Activated CD4-positive, CD25-positive, alpha-beta regulatory T cell treated with anti-CD3 and anti-CD28 coated beads, Interleukin-2, amount 50 U/mL, for 24 hours (primary cell): ENCODE measurements at places on chromosomes 4 and X.
A peak's percentile ranks its signal among the peaks of the same experiment; 100 is the strongest.

- no peak for ATAC-seq
These were observed 79.6 kb upstream of the WDR1 start for GRCh38 chr4:10196191-10196590.

GRCh38 chr4:44848466-44848865 is 122.1 kb upstream of the GNPDA2 start:
- no peak for ATAC-seq

DNA sequence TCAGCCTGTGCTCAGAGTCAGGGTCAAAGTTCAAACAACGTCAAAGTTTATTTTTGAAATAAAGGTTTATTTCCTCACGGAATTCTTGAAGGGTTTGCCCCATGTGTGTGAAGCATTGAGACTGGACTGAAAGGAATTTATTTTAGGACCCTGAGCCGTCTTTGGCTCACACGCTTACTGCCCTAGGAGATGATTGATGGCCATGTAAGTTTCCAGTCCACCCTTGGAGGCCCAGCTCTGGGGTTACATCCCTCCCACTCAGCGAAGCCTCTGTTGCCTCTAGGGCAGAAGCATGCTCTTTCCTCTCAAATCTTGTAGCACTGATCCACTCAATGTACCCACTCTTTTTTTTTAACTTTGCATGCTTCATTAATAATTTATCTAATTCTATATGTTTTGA is 4.5 kb upstream of the NHSL2 start:
- no peak for ATAC-seq

- no peak for ATAC-seq
These were observed 1477.7 kb upstream of the IGFBP7 start for GRCh38 chr4:58587856-58588255.

DNA sequence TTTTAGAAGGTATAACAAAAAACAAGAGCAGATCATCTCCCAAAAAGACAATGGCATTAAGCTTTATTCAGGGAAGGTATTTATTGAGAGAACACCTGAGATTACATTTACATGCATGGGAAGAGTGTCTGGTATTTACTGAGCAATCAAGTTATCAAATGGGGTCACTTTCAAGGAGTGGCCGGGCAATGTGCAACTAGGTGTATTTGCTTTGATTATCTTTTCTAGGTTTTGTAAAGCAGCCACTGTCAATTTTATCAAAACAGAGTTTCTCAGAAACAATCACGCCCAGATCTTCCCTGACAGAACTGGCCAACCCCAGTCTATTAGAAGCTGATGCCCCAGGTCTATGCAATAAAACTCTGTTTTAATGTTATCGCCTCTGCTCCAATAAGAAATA is 169.5 kb downstream of the GLRA2 start:
- no peak for ATAC-seq

- no peak for ATAC-seq
These were observed 128.4 kb upstream of the TBC1D9 start for GRCh38 chr4:140884431-140885058.

- ATAC-seq = no peak
These were observed 13.8 kb downstream of the GEMIN8 start for GRCh38 chrX:14015941-14016340.

DNA sequence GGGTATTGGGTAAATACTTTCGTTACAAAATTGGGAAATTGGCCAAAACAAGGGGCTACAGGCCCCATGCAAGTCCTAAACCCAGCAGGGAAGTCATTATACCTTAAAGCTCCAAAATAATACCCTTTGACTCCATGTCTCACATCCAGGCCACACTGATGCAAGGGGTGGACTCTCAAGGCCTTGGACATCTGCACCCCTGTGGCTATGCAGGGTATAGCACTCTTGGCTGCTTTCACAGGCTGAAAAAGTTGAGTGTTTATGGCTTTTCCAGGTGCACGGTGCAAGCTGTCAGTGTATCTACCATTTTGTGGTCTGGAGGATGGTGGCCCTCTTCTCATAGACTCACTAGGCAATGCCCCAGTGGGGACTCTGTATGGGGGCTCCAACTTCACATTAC is 326.5 kb downstream of the TEX13C start:
- ATAC-seq = no peak

GRCh38 chr4:81152839-81153713 is 61.9 kb downstream of the PRKG2 start:
- no peak for ATAC-seq

- ATAC-seq = peak; percentile 88
These were observed 35.7 kb upstream of the TBC1D14 start for GRCh38 chr4:6873792-6874461.

GRCh38 chr4:99462875-99463464 is 27.8 kb upstream of the ADH7 start:
- ATAC-seq = peak; percentile 56

GRCh38 chrX:151752847-151753246 is 18.3 kb downstream of the CNGA2 start:
- ATAC-seq = no peak

- ATAC-seq = no peak
These were observed 214.0 kb upstream of the LEF1 start for GRCh38 chr4:108382751-108383150.

DNA sequence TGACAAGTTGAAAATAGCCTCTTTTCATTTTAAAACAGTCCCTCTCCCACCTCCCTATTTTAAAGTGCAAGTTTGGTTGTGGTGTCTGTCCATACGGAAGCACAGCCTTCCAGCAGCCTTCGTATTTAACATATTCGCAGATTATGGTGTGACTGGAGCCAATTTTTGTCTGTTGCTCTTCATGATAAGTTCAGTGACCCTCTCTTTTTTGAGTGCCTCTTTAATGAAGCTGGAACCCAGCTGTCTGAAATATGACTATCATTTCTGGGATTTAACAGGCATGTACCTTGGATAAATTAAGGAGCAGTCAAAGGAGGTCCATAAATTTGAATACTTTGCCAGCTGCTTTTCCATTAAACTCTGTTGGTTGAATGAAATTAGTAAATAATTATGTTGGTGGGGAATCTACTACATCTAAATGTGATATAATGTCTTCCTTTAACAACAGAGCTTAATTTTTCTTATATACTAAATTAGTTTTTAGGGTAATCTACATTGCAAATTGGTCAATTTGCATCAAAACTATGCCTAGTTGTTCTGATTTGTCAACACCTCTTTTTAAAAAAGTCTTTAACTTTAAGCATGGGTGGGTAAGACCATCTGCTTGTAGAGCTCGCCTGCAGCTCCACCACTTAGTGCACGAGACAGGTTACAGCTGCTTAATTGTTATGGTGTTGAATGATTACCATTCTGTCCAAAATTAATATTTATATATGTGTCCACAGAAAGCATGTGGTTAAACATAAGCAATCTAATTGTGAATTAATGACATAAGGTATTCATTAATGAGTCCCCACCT is 216.6 kb downstream of the DCTD start:
- no peak for ATAC-seq

DNA sequence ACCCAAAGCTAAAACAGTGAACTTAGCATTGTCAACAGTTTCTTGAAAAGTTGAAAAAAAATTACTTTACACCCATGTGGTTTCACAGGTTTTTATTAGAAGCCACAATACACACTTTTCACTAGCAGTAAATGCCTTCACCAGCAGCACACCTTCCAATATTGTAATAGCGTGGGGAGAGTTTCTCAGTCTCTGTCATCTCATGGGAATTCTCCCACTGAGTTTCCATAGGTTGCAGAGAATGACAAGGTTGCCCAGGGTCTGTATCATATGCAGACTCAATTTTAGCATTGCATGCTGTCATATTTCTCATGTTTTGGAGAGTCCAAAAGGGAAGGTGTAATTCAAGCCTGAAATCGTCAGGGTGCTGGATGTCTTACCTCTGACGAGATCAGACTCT is 486.1 kb upstream of the TENM3 start:
- no peak for ATAC-seq

GRCh38 chr4:151227731-151228130 is 49.2 kb upstream of the PRSS48 start:
- no peak for ATAC-seq

DNA sequence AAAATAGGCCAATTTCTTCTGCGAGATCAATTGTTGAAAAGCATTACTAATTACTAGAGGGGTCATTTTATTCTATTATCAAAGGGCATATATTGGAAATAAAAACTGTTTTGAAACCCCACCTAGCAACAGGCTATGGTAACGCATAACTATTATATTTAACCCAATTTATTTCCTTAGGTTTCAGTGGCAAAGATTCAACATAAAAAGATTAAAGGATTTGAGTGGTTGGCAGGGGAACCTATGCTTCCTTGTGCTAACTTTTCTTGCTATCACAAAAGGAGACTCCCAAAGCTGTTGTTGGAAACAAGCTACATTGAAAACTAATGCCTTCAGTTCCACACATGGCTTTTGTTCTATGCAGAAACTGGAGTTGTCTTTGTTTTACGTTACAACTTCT is 166.9 kb upstream of the KLF3 start:
- no peak for ATAC-seq

- no peak for ATAC-seq
These were observed 896.3 kb upstream of the HS3ST1 start for GRCh38 chr4:12324965-12325364.

DNA sequence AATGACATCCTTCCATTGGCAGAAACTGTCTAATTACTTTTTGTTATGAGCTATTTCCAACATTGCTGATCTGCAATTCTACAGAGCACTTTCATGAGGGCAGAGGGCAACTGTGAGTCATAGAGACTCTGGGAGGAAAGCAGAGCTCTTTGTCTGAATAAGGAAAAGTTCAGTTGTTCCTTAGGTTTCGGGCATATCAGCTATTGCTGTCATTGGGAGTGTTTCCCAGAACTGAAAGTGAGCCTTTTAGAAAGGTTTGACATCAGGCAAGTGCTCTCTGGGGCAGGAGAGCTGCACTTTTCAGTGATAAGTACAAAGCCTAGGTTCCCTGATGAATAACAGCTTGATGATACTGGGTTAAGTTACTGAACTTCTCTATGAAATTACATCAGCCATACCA is 119.2 kb upstream of the EDNRA start:
- ATAC-seq = no peak

DNA sequence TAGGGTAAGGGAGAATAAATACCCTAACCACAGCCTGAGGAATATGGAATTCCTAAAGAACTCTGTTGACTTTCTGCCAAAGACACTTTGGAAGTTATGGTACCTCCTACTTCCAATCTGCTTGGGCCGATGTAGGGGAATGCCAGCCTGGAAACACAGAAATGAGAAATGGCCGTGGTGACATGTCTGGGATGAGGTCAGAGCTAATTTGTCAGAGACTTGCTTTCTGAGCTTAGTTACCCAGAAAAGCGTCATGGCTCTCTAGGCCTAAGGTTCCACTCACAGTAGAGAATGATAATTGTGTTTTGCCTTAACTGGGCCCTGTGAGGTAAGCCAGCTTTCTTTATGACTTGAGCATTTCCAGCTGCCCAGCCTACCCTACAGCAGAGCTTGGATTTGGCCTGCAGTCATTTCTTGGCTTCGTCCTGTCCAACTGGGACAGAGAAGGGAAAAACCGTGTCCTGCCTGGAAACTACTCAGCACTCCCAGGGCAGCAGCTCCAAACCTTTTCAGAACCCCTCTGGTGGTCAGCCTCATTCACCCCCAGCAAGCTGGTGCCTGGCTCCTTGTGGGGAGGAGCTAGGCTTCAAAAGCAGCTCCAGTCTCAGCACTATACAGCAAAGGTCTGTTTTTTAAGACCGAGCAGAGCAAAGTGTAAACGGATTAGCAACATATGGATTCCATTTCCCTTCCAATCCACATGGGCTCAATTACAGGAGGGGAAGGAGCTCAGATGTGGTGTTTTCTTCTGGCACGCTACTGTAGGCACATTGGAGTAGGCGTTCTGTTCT is 92.3 kb downstream of the RLIM start:
- ATAC-seq = no peak

DNA sequence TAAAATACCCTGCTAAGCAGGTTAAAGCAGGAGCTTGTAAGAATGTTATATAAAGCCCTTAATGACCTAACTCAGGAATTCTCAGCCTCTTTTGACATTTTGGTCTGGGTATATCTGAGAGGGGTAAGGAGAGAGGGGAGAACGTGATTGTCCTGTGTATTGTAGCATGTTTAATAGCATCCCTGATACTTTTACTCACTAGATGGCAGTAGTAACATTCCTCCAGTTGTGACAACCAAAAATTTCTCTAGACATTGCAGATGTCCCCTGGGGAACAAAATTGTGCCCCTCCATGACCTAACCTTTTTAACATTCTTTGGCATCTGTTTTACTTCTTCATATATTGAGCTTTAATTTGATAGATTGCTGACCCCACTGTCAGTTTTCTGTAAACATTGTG is 17.9 kb downstream of the SMARCA5 start:
- no peak for ATAC-seq

GRCh38 chr4:152063621-152064240 is 302.9 kb upstream of the GATB start:
- ATAC-seq = no peak

DNA sequence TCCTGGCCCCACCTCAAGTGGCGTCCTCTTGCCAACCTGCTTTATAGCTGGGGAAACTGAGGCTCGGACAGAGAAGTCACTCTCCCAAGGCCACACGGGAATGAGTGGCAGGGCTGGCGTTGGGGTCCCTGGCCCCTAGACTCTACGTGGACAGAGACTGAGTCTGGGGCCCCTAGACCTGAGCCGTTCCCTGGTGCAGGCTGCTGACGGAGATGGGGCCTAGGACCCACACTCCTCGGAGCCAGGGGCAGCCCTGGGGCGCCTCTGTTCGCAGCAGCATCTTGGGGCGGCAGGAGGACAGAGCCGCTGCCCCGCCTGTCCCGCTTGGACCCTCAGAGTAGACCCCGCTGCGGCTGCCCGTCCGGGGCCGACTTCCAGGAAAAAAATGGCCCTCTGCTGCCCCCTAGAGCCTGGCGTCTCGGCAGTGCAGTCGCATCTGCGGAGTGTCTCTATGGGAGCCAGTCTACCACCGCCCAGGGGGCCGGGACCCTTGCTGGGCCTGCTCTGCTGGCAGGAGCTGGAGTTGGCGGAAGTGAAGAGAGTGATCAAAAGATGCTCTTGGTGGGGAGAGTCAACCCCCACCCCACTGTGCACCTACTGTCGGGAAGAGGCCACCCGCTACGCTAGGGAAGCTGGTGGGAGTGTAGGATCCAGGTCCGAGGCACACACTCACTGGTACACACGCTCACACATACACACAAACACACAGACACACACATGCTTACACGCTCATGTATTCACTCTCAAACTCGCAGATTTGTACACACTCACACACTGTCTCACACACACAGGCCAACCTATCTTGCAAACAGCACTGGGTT is 220.1 kb downstream of the AFAP1 start:
- ATAC-seq = no peak

DNA sequence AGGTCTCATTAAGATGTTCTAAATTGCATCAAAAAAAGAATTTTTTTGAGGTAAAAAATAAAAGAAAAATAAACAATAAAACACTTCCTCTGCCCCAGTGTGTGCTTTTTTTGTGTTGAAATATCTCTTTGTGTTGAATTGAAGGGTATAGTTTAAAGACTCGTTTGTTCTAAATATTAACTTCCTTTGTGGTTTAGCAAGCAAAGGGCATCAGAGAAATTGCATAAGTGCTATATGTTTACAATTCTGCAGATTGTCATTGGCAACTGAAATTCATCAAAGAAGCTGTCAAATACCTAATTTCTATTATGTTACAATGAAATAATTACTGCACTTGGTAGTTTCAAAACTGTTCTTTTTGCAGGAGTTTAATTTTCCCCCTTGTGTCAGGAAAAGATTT is 260.5 kb downstream of the DKK2 start:
- ATAC-seq = no peak
